ENCODE measurements at places on chromosomes 13 and 19. TPM values are rescaled to one million over a fixed set of nuclear protein-coding genes. Genes with fewer than 3 reads are reported as not detected.

Gene ZNF345
- total RNA-seq = 3.2 TPM

Gene KLK14
- total RNA-seq = not detected

Gene KIR2DL1
- total RNA-seq = not detected

Gene LILRA2
- not detected for total RNA-seq

Gene RNASEH2A
- 31.0 TPM for total RNA-seq

Gene GARIN5A
- total RNA-seq = not detected

Gene TMPRSS9
- total RNA-seq = under 0.01 TPM

Gene COL4A2
- 143 TPM for total RNA-seq

Gene PRODH2
- not detected for total RNA-seq
